Activated naive CD4-positive, alpha-beta T cell treated with anti-CD3 and anti-CD28 coated beads, Interleukin-2, amount 10 ng/mL, durations not matched to agents 7 days and 5 days (primary cell): ENCODE measurements at places on chromosomes 3 and 15.

- no peak for DNase-seq
Observed at GRCh38 chr15:67460521-67460920, 60.4 kb upstream of the C15orf61 start.

GRCh38 chr15:39573287-39573686 is 7.6 kb upstream of the THBS1 start:
- DNase-seq: no peak

DNA sequence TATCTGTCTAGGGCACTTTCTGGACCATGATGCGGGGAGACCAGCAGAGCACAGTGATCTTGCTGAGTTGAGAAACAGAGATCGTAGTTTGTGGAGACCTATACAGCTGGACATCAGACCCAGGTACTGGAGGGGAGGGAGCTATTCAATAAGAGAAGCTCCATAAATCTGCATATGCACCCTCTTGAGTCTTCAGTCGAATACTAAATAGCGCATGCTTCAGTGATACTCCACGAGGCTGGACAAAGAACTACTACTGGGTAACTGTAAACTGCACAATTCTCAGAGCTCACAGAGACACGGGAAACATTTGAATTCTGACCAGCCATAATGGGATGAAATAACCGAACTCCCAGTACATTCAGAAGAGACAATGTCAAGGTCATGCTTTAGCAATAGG is 49.7 kb downstream of the MINAR1 start:
- DNase-seq: no peak

GRCh38 chr3:153372326-153372725 is 210.3 kb downstream of the RAP2B start:
- no peak for DNase-seq

DNA sequence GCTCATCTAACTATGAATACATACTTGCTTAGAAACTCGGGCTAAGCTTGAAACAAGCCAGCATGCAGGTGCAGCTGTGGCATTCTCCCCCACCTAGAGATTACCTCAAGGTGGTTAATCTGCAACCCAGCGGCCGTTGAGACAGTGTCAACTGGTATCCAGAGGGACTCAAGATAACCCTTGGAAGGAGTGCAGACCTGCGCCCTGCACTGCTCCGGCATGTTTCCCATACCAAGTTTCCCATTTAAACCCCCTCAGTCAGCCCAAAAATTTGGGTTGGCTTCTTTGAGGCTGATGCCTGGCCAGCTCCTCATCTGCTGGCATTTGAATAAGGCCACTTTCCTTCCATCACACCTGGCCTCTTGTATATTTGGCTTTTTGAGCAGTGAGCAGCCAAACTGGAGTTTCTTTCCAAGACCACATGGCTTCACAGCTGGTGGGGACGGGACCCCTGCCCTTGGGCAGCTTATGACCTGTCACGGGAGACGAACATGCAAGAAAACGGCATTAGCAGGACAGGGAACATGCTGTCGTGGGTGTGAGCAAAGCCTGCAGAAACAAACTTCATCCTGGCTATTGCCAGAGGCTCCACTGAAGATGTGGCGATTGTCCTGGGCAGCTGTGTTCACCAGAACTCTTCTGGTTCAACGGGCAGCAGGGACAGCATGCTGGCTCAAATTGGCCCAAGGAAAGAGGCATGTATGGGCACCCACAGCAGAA is 98.2 kb downstream of the PLXNA1 start:
- no peak for DNase-seq

DNA sequence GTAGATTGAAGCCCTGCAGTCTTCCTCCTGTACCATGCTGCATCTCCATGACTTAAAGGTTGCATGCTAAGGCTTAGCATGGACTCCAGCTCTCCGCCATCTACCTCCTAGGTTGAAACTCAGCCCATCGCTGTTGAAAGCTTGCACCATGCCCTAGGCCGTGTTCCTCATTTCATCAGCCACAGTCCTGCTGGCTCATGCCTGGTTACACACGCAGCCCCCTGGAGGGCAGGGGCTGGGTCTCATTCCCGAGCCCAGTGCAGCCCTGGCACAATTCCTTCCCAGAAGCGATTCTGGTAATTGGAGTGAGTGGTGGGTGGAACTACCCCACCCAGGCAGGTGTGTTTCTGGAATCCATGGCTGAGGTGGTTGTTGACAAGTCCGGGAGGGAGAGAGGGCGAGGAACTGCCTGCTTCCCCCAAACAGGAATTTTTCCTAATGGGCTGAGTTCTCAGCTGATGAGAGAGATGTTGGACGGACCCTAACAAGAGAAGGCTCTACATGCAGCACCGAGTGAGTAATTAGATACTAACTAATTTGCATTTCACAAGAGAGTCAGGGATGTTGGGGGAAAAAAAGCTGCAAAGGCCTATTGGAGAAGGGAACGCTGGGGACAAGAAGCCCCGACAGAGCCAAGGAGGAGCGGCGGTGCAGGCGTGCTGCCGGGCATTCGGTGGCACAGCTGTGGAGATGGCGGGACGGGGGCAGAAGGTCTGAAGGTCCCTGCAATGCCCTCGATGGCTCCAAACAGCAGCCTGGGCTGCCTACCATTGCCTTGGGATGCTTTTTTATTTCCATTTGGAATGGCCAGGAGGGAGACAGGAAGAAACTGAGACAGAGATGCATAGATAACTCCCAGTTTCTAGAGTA is 92.3 kb upstream of the TLE3 start:
- DNase-seq: no peak

- DNase-seq: no peak
Observed at GRCh38 chr15:91228383-91228782, 128.3 kb downstream of the SV2B start.

DNA sequence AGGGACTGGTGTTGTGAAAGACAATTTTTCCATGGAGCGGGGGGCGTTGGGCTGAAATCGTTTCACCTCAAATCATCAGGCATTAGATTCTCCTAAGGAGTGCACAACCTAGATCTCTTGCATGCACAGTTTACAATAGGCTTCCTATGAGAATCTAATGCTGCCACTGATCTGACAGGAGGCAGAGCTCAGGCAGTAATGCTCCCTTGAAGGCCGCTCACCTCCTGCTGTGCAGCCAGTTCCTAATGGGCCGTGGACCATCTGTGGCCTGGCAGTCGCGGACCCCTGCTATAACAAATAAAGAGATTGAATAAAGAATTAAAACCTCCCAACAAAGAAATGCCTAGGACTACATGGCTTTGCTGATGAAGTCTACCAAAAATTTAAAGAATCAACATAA is 25.3 kb upstream of the ANKRD28 start:
- no peak for DNase-seq

GRCh38 chr15:60373745-60374144 is 24.0 kb downstream of the ANXA2 start:
- no peak for DNase-seq

- no peak for DNase-seq
Observed at GRCh38 chr15:96093063-96093462, 237.4 kb upstream of the NR2F2 start.

GRCh38 chr3:102444101-102444500 is 9.3 kb downstream of the ZPLD1 start:
- no peak for DNase-seq

DNA sequence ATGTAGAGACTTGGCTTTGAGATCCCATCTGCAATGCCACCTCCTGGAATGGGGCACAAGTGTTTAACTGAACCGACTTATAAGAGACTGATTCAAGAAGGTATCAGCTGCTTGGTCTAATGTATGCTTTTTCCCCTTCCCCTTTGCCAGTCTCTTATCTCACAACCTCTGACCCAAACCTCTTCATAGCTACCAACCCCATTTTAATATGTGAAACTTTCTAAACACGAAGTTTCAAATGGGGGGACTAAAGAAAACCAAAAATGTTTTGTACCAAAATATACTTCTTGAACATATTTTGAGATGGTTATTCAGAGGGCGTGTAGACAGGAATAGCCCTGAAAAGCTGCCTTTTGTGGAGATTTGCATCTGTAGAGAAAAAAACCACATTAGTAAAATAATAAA is 73.1 kb downstream of the OXSM start:
- DNase-seq: no peak

GRCh38 chr3:10189557-10190354 is 25.0 kb downstream of the IRAK2 start:
- DNase-seq: peak; percentile 55

DNA sequence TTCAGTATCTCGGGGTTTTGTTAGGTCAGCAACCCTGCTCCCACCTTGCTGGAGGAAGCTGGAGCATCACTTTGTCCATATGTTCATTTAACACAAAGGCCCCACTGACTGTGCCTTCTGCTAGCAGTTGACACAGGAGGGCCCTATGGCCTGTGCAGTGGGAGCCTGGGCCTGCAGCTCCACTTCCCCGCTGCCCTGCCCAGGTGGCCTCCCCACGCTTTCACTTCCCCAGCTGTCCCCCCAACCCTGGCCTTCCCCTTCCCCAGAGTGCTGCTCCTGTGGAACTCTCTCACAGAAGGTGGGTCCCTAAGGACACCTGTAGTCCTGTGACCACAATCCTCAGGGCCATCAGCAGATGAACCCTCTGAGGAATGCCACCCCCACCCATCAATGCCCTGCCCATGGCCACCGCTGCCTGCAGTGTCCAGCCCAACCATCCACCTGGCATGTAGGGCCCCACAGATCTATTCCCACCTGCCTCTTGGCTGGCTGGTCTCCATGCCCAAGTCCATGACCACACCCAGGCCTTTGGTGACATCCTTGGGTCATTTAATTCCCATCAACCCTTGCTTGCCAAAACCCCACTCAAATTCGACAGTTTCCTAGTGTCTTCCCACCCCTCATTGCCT is 13.5 kb downstream of the TBC1D21 start:
- DNase-seq: no peak

DNA sequence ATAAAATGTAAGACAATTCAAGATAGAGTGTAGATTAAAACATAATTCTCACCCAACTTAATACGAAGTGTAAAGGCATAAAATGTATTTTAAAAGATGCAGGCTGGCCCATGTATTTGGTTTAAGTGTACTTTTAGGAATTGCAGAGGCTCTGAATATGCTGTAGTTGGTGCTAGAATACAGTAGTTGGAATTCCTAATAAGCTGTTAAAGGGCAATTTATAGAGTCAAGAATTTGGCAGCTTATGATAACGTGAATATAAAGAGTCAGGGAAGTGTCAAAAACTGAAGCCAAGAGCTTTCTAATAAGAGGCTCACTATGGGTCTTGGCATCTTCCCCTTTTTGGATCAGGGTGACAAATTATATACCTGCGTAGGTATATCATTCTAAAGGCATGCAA is 36.5 kb downstream of the ADAMTS9 start:
- no peak for DNase-seq

- no peak for DNase-seq
Observed at GRCh38 chr3:17605032-17605431, 137.4 kb downstream of the TBC1D5 start.

- peak; percentile 95 for DNase-seq
Observed at GRCh38 chr3:131026321-131027151, at the start of the genes ASTE1 and NEK11. Gene ASTE1, minus strand, starts transcription at chr3:131026825. Its CDS starts 1,519 bp downstream, at chr3:131025306. Gene NEK11, plus strand, starts transcription at chr3:131026877. Its CDS starts 2,832 bp downstream, at chr3:131029709.

- DNase-seq: peak; percentile 81
Observed at GRCh38 chr15:90059208-90059985, 42.9 kb downstream of the IDH2 start.

GRCh38 chr3:81764002-81764401 is 2.6 kb upstream of the GBE1 start:
- no peak for DNase-seq

GRCh38 chr3:100891827-100892226 is 101.4 kb downstream of the ABI3BP start:
- DNase-seq: no peak

GRCh38 chr3:186128158-186128557 is 19.3 kb upstream of the ETV5 start:
- no peak for DNase-seq

DNA sequence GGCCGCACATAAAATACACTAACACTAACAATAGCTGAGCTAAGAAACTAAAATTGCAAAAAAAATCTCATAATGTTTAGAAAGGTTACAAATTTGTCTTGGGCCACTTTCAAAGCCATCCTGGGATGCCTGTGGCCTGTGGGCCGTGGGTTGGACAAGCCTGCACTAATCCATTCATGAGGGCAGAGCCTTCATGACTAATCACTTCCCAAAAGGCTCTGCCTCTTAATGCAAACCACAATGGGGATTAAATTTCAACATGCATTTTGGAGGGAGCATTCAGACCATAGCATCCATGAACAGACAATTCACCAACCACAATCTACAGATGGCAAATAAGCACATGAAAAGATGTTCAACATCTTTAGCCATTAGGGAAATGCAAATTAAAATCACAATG is 128.2 kb downstream of the SUCLG2 start:
- DNase-seq: no peak

DNA sequence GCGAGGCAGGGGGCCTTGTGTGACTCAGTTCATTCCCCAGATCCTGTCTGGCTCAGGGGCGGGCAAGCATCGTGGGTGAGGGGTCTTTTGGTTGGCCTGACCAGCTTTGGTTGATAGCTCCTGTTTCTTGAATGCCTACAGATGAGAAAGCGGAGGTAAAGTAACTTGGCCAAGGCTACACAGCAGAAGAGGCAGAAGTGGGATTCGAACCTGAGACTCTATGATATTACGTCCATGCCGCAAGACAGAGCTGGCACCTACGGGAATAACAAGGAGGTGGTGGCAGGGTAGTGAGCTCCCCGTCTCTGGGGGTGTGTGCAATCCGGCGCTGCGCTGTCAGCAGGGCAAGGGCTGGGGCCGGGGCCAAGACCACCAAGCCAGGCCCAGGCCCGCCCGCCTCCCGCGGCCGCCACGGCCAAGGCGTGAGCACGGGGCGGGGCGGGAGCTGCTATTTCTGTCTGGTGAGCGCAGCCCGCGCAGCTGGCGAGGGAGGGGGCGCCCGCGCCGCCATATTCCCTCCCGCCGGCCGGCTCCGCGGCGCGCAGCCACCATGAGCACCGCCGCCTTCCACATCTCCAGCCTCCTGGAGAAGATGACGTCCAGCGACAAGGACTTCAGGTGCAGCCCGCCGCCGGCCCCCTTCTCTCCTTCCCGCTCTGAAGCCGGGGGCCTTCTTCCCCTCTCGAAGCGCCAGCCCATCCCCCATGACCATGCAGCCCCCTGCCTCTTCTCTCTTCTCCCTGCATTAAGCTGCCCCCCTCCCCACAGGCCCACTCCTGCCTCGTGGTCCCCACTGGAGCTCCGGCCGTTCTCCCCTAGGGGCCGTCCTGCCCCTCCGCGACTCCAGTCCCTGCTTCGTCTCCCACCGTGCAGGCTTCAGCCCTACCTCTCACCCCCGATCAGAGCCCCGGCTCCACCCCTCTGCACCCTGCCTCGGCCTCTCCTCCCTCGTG is at the start of gene CAND2:
Gene CAND2 (plus strand): TSS at position 510 of the 953 bp plus-strand sequence. CDS start 41 bp downstream, at position 551.
- DNase-seq: peak; percentile 52
